ENCODE measurements at places on chromosomes 2 and 18.

DNA sequence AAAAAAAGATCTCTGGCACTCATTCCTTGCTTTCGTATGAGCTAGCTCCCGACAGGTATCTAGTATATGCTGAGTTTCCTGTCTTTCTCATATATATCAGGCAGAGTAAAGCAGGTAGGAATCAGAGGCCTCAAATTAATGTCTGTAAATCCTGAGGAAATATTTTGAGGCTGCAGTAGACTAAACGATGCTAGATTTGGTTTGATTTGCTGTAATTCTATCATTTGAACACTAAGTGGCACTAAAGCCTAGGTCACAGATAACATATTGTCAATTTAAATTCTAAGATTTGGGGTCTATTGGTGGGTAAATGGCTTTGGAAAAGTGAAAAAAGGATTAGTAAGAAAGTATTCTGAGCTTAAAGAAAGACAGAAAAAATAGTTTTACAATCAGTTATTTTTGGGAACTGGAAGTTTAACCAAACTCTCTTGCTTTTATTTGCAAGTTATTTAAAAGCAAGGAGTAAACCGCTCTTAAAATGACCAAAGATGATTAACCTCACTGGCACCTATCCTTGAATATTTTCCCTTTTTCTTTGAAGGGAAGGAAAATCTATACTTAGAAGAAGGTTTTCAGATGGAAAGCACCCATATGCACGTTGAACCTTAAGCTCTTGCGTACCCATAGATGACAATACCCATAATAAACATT lies 37.6 kb upstream of the SLC4A10 start:
- no peak for DNase-seq

- DNase-seq, result no peak
These were observed 28.9 kb downstream of the ZNF532 start for GRCh38 chr18:58893388-58894099.

GRCh38 chr2:27000228-27000627 lies 29.8 kb downstream of the MAPRE3 start:
- DNase-seq, result no peak

DNA sequence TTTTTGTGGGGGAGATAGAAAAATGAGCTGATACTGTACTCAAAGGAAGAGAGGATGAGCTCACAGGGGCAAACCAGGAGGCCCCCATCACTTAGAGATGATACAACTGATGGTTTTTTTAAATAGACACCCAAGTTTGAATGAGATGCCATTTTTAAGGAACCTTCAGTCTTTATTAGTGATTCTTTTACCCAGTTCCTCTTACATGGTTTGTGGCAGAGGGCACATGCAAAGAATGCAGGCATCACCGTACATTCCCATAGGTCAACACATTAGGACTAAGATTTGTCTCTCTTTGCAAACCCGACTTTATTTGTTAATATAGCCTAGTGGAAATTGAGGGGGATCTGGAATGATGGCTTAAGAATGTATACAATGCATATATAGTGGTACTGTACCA lies 250.9 kb downstream of the ASXL3 start:
- DNase-seq, result no peak

GRCh38 chr18:32831781-32832180 lies 59.0 kb upstream of the KLHL14 start:
- no peak for DNase-seq

- DNase-seq, result no peak
These were observed 217.6 kb upstream of the THUMPD2 start for GRCh38 chr2:39996653-39997080.

DNA sequence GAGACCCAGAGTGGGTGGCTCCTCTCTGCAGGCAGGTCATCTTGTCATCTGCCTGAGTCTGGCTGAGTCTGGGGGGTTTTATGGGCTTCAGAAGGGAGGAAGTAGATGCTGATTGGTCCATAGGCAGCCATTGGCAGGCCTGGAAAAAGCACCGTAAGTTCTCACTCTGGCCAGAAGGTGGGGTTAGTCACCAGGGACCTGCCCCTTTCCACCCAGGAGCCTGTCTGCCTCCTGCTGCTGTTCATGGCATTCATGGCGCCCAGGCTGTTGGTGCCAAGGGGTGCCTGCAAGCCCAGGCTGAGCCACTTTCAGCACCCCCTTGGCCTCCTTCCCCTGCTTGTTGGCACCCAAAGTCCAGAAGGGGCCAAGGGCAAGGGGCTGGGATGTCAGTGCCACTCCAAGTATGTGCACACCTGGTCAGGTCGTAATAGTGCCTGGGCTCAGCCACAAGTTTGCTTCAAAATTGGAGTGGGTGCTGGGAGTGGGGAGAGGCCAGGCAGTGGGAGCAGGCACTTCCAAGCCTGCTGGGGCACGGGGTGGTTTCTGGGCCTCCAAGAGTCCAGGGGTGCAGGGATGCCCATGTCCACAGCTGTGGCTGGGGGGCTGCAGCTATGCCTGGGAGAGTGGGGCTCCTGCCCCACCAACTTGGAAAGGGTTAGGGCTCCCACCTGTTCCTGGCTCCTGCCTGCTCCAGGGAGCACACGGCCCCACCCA lies 178.1 kb downstream of the FAM210A start:
- no peak for DNase-seq

DNA sequence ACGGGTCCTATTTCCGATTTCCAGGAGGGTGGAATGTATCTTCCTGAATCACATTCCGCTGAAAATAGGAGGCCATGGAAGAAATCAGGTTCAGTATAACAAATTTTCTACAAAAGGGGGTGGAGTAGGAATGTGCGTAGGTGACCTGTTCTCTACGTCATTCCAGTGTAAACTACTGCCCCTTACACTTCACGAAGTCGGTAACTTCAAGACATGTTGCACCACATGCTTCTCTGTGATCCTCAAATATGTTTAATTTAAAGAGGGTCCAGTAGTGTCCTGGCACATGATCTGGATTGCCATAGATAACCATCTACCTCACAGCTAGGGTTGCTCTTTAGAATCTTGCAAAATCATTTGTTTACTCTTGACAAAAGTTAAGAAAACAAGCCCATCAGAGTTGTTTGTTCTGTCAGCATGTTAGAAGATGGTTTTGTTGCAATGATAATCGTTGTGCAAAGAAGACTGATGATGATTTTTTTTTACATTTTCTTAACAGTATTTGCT lies 7.5 kb upstream of the CPS1 start:
- DNase-seq, result no peak

- no peak for DNase-seq
These were observed 26.9 kb upstream of the ROCK2 start for GRCh38 chr2:11371092-11371937.

DNA sequence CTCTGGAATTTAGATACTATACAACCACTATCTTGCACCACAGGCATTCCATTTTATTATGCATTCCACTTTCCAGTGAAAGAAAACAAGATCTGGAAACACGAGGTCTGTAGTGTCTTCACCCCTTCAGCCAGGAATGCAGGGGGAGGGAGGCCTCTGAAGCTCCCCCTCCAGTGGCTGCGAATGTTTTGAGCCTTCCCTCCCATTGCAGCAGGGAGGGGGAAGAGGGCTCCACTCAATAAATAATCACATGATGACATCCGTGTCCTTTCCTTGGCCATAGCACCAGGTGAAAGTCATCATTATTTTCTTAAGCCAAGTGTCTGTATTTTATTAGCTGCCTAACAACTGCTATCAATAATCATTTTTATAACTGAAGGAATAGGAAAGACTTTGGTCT lies 38.6 kb downstream of the ALPK2 start:
- no peak for DNase-seq
